MM.1S (cell line): ENCODE measurements at places on chromosomes 3 and 15.

DNA sequence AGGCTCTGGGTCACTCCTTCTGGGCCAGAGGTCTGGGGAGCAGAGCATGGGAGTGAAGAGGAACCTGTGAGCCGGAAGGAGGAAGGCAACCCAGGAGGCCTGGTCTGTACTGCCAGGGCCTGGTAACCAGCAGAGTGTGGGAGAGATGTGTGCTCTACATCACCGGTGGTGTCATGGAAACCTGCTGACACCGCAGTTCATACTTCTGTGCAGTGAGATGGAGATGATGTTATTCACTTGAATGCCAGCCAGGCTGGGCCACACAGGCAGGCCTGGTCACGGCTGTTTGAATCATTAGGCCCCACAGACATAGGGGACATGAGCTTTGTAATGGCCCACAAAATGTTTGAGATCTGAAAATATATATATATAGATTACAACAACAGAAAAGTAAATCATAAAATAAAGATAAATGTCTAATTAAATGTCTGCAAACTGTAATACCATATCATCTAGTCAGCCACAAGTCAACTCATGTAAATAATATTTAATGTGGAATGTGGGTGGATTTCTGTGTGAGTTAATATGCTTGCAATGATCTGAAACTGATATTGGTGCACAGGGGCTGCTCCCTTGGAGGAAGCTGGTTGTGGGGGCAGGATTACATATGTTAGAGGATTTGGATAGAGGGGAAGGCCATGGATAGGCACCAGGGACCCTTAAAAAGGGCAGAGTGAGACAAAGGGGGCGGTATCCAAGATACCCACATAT lies 108.5 kb upstream of the PFN2 start:
- DNase-seq, result peak; percentile 31

DNA sequence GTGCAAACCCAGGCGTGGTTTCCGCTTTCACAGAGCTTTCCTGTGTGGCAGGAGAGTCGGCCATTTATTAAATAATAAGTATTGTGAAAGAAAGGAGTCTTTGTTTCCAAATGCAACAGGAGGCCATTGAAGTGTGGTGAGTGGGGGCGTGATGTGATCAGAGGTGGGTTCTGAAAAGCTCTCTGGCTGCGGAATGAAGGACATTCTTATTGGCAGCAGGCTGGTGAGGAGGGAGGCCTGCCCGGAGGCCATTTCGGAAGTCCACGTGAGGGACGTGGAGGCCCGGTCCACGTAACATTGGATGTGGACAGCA lies 11.1 kb downstream of the ARNT2 start:
- DNase-seq, result no peak

- no peak for DNase-seq
These were observed 31.4 kb upstream of the TIPARP start for GRCh38 chr3:156642750-156643728.

DNA sequence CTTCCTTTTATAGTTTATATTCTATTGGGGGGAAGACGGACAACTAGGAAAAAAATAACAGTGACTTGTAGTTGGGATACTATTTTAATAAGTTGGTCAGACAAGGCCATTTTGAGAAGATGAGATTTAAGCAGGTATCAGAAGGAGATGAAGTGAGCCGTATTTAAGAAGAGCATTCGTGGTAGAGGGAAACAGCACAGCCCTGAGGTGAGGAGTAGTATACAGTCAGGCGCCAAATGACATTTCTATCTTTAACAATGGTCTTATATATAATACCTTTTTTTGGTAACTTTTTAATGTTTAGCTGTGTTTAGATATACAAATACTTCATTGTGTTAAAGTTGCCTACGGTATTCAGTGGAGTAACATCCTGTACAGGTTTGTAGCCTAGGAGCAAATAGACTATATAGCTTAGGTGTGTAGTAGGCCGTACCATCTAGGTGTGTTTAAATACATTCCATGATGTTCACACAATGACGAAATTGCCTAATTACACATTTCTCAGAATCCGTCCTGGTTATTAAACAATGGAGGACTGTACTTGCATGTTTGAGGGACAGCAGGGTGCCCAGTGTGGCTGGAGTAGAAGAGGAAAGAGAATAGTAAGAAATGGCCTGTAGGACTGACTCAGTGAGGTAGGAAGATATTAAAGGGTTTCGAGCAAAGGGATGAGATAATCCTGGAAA lies 1.6 kb downstream of the NKTR start:
- DNase-seq, result peak; percentile 18

GRCh38 chr15:78950902-78951840 lies 6.3 kb upstream of the CTSH start:
- no peak for DNase-seq

GRCh38 chr15:80159811-80160569 lies 7.2 kb downstream of the FAH start:
- DNase-seq, result no peak

DNA sequence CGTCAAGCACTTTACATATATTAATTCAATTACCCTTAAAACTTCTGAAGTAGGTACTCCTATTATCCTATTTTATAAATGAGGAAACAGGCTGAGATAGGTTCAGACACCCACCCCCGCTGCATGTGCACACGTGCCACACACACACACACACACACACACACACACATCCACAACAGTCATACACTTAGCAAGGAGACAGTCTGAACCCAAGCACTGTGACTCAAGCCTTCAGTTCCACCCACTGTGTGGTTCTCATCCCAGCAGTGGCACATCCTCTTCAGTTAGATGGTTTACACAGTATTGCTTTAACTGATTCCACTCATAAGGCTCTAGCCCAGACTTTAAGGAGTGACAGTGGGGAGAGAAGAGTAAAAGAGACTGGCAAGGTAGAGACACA lies 91.1 kb upstream of the FGF7 start:
- no peak for DNase-seq

DNA sequence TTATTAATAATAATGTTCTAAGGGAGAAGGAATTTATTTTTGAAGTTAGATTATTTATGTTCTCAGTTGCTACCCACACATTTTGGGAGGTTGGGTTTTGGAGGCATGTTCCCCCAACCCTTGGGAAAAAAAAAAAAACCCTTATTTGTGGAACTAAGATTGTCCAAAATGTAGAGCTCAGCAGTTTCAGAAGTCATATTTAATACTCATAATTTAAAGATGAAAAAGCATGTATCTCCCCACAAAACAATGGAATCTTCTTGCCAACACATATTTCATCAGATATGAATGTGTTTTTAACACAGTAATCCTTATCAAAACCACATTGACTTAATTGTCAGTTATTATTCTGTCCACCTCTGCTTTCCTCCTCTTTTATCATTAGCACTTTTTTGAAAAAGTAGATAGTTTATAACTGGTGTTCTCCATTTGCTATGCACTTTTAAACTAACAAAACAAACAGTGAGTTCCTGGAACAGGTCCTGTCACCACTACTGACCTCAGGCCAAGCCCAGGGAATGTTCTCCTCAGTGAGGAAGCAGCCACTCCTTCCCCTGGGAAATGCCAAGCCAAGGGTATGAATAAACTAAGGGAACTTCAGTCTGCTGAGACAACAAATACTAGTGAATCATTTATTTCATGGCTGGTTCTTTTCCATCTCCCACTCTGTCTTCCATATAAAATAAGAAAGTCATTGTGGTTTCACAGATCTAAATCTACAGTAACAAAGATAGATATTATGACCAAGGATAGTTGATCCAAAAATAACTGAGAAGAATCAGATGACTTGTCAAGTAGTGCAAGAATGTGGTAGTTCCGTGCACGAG lies 414.4 kb upstream of the ALCAM start:
- no peak for DNase-seq
